Adipocyte (in vitro differentiated cells): ENCODE measurements at places on chromosomes 5 and 9.
A peak's percentile ranks its signal among the peaks of the same experiment; 100 is the strongest.

DNA sequence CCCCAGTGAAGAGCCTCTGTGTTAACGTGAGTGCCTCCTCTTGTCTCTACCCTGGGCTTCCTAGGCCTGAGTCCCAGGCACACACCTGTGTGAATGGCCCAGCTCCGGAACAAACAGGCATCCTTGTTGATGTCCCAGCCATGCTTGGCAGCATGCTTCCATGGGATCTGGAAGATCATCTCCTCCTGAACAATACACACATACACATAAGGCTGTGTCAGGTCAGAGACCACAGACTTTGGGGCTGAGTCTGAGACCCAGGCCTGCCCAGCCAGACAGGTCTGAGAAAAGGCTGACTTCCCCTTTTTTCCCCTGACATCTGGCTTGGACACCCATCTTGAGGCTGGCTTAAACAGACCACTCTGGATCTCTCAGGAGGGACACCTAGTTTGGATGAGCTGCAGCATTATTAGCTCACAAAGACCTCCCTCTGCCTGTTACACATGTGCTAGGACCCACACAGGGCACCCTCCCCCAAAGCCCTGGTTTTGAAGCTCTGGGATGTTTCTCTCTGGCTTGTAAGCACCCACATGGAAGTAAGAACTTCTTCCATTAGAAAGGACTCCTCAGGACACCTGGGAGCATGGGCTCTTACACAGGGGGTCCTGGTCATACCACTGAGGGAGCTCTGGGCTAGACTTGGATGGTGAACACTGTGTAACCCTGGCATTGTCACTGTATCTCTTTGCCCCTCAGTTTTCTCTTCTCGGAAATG is 2.6 kb downstream of the IRF1 start:
- no peak for DNase-seq

DNA sequence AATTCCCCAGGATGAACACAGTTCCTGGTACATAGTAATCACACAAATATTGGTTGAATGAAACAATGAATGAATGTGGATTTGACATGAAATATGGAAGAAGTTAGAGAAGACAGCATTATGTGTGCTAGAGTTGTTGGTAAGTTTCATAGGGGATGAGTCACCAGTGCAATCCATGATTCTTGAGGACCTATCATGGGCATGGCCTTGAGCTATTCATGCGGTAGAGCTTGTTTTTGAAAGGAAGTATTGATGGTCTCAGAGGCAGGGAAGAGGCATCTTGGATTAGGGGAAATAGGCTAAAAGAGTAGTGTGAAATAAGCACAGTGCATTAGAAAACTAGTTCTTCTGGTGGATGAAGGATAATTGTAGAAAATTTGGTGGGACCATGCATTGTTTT is 22.1 kb downstream of the SPATA31D1 start:
- DNase-seq: no peak

DNA sequence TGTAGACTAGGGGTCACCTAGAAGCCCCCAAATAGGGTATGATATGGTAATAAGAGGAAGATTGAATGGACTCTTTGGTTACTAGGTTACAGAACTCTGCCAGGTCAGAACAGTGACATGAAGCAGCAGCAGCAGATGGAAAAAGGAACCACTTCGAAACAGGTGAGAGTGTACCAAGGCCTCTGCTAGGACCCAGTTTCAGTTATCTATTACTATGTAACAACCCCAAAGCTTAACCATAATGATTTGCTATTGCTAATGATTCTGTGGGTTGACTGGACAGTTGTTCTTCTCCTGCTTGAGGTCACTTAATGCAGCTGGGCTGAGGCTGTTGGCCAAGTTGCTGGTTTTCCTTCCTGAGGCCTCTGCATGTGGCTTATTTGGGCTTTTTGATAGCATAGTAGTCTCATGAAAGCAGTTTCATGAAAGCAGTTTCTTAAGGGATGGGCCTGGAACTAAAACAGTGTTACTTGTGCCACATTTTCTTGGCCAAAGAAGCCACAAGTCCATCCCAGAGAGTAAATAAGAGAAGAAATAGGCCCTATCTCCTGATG is 17.6 kb downstream of the C9orf43 start:
- DNase-seq: no peak

DNA sequence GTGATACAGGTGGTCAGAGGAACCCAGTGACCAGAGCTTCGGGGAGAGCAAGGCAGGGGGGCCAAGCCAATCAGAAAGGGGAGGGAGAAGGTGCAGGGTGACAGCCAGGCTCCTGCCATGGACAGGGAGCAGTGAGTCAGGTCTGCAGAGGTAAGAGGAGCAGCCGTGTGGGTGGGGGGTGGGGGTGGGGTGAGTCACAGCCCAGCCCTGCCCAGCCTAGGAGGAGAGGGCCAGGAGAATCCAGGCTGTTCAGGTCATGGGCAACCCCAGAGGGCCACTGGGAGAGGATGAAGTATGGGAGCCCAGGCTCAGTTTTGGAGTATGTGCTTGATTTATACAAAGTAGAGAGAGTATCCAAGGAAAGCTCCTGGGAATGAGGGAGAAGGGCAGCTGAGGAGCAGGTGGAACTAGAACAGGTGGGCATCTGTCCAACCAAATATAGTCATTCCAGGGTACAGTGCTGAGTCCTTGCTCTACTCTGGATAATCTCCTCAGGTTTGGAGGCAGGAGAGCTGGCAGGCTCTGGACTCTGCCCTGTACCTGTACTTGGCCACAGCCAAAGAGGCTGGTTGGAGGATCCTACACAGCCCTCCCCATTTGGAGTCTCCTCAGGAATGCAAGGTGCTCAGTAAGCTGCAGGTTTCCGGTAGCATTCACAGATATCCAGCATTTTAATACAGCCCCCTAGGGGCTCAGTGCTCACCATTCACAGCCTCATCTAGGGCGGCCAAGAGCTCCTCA is 1.6 kb downstream of the HBEGF start:
- no peak for DNase-seq

GRCh38 chr5:132557478-132558172 is 848 bp downstream of the RAD50 start:
- peak; percentile 54 for DNase-seq

GRCh38 chr5:122091936-122092600 is 14.0 kb upstream of the LOX start:
- peak; percentile 79 for DNase-seq

GRCh38 chr5:18113721-18114120 is 479.5 kb downstream of the TAF11L14 start:
- peak; percentile 82 for DNase-seq

GRCh38 chr5:83374547-83374946 is 97.0 kb upstream of the VCAN start:
- DNase-seq: no peak

DNA sequence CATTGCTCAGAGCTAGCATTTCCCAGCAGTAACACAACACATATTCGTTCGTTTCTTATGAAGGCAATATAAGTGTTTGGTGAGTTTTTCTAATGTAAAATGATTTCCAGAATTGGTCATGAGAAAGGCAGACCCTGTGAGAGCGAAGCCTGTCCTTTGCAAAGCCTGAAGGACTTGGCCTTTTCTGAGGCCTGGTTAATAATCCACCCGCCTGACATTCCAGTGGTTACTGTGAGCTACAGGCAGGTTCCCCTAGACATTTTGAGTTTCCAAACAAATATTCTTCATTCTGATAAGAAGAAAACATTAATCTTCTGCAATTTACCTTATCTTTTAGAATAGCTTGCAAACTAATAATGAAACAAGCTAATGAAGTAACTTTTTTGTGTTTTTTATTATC is 38.0 kb downstream of the ADAMTS16 start:
- no peak for DNase-seq

DNA sequence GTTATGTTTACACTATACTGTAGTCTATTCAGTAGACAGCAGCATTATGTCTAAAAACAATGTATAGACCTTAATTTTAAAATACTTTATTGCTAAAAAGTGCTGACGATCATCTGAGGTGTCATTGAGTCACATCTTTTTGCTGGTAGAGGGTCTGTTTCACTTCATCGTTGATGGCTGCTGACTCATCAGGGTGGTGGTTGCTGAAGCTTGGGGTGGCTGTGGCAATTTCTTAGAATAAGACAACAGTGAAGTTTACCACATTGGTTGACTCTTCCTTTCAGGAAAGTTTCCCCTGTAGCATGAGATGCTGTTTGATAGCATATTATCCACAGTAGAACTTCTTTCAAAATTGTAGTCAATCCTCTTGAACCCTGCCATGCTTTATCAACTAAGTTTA is 150.3 kb downstream of the FBXL7 start:
- DNase-seq: no peak

GRCh38 chr5:122163121-122164069 is 34.0 kb downstream of the ZNF474 start:
- DNase-seq: peak; percentile 87

DNA sequence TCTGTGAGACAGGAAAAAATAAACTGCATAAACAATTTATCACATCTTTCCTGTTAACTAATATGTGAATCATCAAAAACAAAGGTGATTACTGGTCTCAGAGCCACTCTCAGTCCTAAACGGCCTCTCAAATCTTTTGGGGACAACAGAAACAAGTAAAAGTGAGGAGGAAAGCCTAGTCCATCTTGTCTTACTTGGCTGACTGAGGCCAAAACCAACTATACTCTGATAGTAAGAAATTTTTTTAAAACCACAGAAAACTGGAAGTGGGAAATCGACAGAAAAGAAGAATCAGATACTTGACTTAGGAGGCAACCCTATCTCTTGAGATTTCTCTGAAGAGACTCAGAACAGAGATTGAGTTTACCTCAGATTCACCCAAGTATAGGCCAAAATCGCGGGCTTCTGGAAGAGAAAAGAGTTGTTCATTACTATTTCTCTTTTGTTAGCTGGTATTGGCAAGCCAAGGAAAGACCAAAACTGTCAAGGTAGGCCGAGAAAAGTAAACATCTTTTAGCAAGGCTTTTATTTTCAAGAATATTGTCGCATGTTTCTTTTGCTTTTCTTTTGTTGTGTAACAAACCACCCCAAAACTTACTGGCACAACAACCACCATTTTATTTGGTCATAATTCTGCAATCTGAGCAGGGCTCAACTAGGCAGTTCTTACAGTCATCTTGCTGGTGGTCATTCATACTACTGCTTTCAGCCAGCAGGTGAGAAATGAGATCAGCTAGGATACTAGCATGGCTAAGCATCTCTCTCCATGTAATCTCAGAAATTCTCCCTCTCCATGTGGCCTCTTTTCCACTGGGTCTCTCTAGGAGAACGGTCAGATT is 46.1 kb downstream of the RFX3 start:
- no peak for DNase-seq

GRCh38 chr5:78979909-78980308 is 5.2 kb downstream of the ARSB start:
- DNase-seq: no peak

- DNase-seq: no peak
Observed at GRCh38 chr9:123268199-123268464, 254 bp downstream of the STRBP start.

GRCh38 chr5:114412510-114413171 is 50.8 kb downstream of the KCNN2 start:
- peak; percentile 81 for DNase-seq

GRCh38 chr9:124285903-124286291 is 28.1 kb downstream of the NEK6 start:
- peak; percentile 96 for DNase-seq

GRCh38 chr9:108963459-108964143 is 29.4 kb downstream of the ABITRAM start:
- DNase-seq: no peak

GRCh38 chr5:139046551-139046950 is 151.6 kb downstream of the SIL1 start:
- DNase-seq: no peak

DNA sequence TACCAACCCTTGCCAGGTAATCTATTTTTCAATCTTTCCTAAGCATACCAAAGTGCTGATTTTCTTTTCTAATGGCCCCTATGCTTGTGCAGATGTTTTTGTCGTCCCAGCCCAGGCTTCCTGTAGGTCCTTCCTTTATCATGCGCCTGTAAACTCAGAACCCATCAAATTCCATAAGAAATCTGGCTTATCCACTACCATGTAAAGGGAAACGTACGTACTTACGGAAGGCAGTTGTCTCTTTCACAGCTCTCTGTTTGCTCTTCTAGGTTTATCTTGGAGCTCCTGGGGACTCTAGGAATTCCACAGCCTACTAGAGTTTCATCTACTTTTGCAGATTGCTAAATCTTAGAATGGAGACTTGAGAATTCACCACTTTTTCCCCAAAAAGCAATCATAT is 9.0 kb downstream of the BRINP1 start:
- DNase-seq: no peak

GRCh38 chr5:139543423-139543991 is 17.6 kb upstream of the UBE2D2 start:
- no peak for DNase-seq

- no peak for DNase-seq
Observed at GRCh38 chr9:75085640-75086039, 2.3 kb downstream of the NMRK1 start.
